NCI-H1417 treated with DMSO at 0.1 percent for 48 hours (cell line): ENCODE measurements at places on chromosomes 6 and 20.
A peak's percentile ranks its signal among the peaks of the same experiment; 100 is the strongest.

GRCh38 chr6:7697820-7698623 is 27.9 kb upstream of the BMP6 start:
- DNase-seq: no peak

DNA sequence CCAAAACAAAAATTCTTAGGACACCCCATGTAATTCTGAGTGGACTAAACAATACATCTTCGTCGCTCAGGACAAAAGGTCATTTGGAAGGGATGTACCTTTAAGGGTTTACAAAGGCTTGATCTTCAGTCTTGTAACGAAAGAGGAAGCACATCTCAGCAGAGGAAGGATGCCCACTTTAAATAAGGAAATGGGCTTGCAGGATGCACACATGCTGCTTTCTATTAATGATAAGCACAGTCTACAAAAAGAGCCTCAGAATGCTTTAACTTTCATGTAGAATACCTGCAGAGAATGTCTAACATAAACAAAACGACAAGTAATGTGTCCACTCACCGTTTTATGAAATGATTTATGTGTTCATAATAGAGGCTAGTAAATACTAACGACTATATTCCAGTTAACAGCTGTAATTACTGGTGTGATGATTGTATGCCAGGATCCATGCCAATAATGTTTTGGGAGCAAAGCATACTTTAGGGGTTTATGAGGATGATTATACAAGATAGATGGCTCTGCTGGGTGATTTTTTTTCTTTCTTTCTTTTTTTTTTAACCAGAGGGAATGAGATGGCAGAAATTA is 216.9 kb downstream of the GMDS start:
- DNase-seq: peak; percentile 92

- no peak for DNase-seq
Observed at GRCh38 chr6:34142061-34142998, 3.6 kb downstream of the GRM4 start.

GRCh38 chr6:14431385-14432330 is 314.1 kb downstream of the CD83 start:
- no peak for DNase-seq

DNA sequence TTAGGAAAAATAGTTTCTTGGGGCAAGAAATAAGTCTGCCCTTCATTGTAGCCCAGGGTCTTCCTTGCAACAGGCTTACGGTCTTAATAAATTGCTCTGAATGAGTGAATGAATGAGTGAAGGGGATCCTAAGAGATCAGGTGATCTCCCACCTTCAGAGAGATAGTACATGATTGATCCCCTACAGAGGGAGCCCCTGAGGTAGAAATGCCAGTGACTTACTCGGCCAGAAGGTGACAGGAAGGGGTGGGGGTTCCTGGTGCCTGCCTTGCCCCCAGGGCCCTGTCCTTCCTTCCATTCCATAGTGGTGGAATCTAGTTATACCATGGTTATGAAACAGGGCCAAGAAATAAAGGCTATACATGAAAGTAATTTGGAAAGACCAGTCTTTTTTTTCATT is 215.3 kb upstream of the SSTR4 start:
- DNase-seq: no peak

- DNase-seq: no peak
Observed at GRCh38 chr20:17530716-17531664, at the start of gene BFSP1. Gene BFSP1 (minus strand): TSS chr20:17531379. CDS start chr20:17531329, 50 bp downstream.

- DNase-seq: no peak
Observed at GRCh38 chr6:44528716-44529115, 141.2 kb downstream of the CDC5L start.

DNA sequence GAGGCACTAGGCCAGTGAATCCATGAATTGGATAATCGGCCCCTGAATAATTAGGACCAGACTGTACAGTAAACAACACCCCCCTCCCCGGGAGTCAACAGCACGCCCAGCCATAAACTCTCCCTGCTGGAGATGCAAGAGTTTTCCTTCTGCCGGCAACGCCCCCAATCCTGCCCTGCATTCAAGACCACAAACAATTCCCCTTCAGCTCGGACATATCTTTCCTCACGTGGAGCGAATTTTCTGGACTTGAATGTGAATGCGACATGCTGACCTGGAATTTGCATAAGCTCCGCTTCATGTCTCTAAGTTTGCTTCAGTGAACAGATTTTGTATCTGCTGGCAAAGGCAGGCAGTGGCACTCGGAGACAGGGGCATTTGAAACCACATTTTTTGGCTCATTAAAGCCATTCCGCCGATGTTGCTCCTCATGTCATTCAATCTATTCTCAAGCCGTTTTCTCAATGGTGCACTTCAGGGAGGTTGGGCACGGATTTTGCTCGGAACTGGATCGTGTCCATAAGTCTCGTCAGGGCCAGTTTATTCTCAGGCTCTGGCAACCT is 38.0 kb upstream of the GMPR start:
- no peak for DNase-seq

DNA sequence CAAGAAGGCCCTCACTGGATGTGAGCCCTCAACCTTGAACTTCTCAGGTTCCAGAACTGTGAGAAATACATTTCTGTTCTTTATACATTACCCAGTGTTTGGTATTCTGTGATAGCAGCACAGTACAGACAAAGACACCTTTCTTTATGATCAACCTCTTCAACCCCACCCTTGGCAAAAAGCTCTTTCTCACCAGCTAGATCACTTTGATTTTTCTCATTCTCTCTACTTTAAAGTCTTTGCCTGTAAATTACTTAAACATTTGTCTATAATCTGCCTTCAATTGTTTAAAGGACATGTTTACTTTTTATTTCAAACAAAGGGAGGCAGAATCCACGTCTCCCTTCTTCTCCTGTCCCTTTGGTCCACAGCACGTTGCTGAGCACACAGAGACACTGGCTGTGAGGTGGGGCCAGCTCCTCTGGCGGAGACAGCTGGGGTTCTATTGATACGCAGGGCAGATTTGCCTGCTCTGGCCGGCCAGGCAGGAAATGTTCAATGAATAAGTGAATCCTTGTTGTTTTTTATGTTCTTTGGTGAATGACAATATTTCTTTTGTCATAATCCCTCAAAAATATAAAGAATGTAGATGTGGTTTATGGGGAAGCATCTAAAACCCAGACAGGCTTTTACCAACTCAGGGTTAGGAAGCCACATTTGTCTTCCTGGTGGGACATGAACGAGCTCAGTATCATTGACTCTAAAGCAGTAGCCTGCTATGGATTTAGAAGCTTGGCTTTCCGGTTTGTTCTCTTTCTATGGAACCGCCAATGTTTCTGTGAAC is 52.9 kb downstream of the NEDD9 start:
- no peak for DNase-seq

DNA sequence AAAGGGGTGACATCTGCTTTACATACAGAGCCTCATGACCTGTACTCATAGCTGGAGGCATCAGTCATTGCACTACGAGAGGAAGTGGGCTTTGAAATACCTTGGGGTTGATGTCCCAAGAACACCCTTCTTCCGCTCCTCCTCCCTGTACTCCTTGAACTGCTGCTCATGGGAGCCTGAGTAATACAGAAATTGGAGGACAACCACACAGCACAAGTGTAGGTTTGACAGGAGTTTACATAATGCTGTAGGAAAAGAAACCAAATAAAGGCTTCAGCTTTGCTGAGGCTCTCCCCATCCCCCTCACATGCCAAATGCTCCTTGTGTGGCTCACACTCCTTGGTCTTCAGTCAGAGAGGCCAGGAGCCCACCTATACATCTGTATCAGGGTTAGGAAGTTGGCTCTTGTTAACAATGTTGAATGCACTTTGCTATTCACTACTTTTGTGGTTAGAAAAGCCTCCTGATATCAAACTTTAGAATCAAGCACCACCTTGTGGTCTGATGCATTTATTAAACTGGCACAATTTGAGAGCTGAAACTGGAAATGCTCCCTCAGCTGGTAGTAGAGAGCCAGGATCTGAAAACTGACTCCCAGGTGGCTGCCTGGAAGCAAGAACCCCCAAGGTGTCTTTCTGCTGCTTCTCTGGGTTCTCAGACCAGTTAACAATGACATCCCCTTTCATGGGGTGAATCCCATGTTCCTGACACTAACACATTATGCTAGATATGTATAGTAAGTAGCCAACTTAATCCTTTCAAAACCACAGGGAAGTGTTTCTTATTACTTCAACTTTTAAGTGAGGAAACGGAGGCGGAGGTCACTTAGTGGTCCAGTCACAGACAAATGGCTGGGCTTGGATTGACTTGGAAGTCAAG is 56.2 kb upstream of the EDN1 start:
- DNase-seq: no peak

DNA sequence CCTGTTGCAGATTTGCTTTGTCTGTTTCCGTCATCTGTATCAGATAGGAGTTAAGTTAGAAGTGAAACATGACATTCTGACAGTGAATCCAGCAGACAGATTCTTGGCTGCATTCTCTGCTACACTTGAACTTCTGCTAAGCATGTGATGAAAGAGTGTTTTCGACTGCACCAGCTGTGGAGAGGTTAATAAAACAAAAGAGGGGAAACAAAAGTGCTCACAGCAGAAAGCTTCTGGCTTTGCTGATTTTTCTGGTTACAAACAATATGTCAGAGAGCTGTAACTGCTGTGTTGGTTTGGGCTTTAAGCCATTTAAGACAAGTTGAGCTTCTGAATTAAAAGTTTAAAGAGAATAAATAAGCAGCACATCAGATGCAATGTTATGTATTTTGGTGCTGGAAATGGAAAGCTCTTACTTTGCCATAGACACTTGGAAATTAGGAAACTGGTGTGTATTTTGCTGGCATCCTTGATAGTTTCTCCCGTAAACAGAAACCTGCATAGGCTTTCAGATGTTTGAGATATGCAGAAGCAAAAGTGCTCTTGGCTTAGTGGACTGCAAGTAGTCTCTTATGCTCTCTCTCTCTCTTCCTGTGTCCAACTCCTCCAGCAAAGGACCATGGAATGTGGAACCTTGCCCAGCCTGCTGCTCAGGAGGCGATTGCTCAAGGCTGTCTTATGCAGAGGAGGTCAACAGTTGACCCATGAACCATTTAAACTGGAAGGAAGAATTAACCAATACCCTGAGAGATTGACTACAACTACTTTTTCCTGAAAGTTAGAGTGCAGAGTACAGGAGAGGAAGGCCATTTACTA is 104.9 kb downstream of the RPS12 start:
- no peak for DNase-seq

DNA sequence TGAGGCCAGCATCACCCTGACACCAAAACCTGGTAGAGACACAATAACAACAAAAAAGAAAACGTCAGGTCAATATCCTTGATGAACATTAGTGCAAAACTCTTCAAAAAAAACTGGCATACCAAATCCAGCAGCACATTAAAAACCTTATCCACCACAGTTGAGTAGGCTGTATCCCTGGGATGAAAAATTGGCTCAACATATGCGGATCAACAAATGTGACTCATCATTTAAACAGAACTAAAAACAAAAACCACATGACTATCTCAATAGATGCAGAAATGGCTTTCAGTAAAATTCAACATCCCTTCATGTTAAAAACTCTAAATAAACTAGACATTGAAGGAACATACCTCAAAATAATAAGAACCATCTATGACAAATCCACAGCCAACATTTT is 59.6 kb upstream of the PHIP start:
- no peak for DNase-seq

GRCh38 chr20:40945189-40945588 is 83.4 kb upstream of the TOP1 start:
- DNase-seq: no peak

DNA sequence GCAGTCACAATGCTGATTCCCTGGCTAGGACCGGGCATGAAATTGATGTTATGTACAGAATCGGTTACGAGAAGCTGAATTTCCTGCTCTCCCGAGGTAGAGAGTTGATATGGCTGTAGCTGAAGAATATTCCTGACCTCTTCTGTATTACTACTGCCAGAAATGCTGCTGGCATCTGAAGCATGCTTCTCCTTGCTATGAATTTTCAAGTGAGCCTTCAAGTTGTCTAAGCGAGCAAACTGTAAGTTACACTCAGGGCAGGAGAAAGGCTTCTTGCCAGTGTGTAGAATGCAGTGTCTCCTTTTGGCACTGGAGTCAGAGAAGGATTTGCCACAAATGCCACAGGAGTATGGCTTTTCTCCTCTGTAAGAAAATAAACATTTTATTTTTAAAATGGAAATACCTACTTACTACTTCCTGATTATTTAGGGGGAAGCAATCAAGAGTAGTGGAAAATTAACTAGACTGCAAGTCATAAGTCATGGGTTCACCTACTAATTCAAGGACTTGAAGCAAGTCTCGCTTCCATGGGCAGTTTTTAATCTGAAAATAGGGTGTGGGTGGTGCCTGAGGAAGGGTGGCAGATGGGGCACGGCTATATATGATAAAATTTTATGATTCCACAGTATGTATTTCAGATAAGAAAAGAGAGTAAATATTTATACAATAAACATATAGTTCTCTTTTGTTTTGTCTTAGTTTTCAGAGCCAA is 10.8 kb upstream of the MICAL1 start:
- no peak for DNase-seq

DNA sequence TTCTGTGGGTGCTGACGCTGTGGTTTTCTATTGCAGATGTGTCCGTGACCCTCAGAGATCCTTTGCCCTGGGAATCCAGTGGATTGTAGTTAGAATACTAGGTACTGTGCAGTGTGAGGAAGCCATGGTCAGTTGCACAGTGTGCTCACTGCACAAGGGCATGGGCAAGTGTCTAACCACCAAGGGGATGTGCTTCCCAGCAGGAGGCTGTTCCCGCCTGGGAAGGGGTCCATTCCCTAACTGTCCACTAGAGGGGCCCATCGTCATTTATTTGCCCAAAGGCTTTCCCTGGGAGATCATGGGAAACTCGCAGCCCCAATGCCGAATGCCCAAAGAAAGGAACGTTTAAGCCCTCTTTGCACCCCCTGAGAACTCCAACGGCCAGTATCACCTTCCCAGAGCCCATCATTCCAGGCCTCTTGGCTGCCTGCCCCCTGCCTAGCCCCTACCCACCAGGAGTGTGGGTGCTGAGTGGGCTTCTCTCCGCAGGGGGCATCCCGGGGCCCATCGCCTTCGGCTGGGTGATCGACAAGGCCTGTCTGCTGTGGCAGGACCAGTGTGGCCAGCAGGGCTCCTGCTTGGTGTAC is 26.2 kb downstream of the SLCO4A1 start:
- peak; percentile 10 for DNase-seq

- no peak for DNase-seq
Observed at GRCh38 chr6:83303426-83303825, 110.3 kb downstream of the RWDD2A start.

DNA sequence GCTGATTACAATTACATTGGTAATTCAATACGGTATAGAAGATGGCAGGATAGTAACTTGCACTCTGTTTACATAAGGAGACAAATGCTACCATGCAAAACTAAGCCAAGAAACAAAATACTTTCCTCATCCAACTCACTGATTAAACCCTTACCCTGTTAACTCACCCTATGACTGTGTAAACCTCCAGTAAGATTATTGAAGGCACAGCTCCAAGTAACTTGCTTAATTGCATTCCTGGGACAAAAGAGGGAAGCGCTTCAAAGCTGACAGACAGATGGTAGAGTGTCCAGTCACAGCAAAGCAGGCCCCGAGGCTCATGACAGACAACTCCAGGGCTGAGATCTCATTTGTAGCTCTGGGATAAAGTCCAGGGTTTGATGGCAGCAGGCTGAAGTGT is 6.9 kb upstream of the KIF16B start:
- DNase-seq: peak; percentile 34

DNA sequence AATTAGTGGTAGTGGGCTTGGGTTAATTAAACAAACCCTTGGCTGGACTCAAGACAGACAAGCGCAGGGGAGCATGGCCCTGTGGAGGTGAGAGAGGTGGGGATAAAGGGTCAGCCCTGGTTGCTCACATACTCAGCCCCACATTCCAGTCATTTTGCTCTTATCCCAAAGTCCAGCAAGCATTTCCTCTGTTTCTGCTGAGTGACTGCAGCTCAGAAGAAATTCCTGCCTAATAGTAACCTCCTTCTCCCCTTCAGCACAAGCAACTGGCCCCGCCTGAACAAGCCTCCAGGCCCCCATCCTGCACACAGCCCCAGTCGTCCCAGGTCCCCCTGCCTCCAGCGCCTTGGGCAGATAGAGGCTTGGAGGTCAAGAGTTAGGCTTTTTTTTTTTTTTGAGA is 3.6 kb upstream of the TFEB start:
- no peak for DNase-seq
